HT1080 (cell line): ENCODE measurements at places on chromosomes 1 and 21.

GRCh38 chr1:7333620-7334019, 437.5 kb upstream of the VAMP3 start:
- no peak for DNase-seq

DNA sequence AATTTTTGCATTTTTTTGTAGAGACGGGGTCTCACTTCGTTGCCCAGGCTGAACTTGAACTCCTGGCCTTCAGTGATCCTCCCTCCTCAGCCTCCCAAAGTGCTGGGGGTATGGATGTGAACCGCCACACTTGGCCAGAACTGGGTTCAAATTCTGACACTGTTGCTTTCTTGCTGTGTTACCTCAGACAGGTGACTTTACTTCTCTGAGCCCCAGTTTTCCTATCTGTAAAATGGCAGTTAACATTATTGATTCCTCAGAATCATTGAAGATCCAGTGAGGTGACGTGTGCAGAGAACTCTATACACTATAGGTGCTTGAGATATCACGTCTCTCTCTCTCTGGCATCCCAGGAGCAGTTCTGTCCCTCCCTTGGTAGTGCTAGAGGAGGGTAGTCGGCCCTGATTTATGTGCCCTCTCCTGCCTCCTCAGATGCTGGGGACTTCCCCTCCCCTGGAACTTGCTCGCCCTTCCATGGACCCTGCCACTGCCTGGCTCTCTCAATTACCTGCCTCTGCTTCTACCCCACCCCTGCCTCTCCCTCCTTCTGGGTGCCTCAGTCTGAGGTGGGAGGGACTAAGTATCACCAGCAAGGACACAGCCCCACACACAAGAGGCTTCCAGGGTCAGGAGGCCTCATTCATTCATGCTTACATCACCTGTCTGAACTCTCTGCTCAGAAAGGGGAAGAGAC, 2.8 kb upstream of the HPCA start:
- no peak for DNase-seq

GRCh38 chr1:238624776-238625175, 734.1 kb upstream of the ZP4 start:
- peak; percentile 53 for DNase-seq

DNA sequence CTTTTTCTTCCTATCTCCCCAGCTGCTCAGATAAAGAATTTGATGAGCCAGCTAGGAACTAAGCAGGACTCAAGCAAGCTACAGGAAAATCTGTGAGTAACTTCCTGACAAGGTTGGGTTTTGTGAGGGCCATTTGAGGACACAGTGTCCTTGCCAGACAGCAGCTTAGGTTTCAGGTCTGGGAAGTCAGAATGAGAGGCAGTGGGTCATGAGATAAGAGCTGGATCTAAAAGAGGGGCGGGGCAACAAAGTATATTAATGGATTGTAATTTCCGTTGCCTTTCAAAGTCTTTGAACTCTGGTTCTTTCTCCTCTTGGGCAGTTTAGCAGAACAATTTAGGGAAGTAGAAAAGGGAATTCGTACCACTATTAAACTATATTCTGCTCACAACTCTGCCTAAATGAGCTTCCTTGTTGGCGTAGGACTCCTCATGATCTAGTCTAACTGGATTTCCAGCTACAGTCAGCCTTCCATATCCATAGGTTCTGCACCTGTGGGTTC, 16.6 kb downstream of the STX12 start:
- DNase-seq, result peak; percentile 81

- DNase-seq, result no peak
Measured at GRCh38 chr1:151060657-151061421, 642 bp downstream of the MLLT11 start.

DNA sequence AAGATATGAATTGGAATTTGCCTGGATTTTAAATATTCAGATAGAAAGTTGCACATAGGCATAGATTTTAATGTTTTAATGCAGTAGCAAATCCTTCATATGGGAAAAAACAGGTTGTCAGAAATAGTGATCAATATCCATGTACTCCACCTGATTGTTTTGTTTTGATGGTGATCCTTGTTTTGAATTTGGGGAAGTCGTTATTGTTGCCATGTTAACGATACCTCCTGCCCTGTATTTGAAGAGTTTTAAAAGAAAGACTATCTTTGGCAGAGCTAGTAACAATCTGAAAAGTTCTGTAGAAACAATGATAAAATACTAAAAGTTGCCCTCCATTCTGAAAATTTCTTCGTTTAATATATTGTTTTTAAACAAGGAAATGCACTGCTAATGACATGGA, 1.1 kb downstream of the CEP350 start:
- DNase-seq, result no peak

DNA sequence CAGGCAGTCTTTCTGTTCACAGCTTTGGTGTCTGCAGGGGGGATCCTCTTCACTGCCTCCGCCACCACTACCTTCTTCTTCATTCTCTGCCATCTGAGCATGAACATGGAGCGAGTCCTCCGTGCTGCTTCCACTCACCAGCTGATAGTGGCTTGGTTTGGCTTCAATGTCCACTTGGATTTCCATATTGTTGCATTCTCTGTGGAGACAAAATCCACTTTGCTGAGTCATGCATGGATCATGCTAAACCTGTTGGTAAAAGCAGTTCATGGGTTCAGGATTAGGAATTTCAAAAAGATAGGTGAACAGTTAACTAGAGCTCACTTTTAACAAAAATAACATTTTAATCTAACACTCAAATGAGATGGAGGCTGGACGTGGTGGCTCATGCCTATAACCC, 27.5 kb downstream of the RNF19B start:
- no peak for DNase-seq

- DNase-seq, result peak; percentile 19
Measured at GRCh38 chr1:8023995-8024313, 2.2 kb downstream of the ERRFI1 start.

DNA sequence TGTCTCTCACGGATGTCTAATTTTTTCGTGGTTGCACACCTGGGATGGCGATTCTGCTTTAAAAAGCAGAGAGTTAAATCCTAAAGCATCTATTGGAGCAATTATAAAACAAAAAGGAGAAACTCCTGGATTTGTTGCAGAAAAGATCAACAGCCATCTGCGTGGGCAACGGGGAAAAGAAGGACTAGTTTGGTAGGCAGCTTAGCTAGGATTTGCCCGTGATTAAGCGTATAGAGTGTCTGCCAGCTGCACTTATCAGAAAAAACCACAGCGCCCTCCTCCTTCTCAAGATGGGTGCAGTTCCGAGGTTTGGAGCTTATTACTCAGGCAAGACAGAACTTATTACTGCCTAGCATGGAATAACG, 526 bp upstream of the SLC25A24 start:
- peak; percentile 74 for DNase-seq

DNA sequence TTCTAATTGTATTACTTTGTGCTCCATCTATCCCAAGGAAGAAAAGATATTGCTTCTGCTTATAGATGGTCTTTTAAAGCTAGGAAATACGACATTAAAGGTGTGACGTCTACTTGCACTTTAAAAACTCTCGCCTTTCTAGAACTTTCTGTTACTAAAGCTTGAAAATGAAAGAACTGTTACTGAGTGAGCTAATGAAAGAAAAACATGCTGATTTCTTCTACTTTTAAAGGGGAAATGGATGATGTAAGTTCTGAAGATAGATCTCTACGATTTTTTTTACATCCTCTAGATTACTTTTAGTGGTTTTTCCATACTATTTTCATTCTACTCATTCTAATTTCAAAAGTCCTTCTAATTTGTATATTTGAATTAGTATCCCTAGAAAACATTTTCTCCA, 387.5 kb downstream of the USP25 start:
- DNase-seq, result no peak

DNA sequence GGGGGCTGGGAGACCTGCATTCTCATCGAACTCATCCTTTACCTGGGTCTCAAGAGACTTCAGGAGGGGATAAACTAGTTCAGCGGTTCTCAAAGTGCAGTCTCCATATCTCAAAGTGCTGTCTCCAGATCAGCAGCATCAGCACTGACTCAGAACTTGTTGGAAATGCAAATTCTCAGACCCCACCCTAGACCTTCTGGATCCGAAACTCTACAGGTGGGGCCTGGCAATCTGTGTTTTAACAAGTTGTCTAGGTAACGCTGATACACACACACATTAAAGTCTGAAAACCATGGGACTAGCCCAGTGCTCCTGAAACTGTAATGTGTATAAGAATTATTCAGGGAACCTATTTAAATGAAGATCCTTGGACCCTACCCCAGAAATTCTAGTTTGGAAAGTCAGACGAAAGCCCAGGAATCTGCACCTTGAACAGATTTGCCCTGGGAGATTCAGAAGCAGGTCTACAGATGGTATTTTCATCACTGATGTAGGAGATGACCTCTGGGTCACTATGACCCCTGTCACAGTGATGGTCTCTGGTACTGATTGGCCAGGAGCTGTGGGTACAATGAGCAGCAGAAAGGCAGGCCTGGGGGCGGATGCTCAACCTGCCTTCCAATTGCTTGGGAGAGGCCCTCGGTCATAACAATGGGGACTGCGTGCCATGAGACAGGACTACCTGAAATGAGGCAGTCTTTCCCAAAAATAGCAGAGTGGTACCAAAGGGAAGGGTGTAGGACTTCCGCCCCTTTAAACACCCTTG, 127.2 kb downstream of the FAM78B start:
- no peak for DNase-seq

- DNase-seq, result peak; percentile 36
Measured at GRCh38 chr21:30463713-30464112, 16.5 kb downstream of the KRTAP19-1 start.

GRCh38 chr1:113551728-113552127, 161.4 kb downstream of the MAGI3 start:
- DNase-seq, result no peak

DNA sequence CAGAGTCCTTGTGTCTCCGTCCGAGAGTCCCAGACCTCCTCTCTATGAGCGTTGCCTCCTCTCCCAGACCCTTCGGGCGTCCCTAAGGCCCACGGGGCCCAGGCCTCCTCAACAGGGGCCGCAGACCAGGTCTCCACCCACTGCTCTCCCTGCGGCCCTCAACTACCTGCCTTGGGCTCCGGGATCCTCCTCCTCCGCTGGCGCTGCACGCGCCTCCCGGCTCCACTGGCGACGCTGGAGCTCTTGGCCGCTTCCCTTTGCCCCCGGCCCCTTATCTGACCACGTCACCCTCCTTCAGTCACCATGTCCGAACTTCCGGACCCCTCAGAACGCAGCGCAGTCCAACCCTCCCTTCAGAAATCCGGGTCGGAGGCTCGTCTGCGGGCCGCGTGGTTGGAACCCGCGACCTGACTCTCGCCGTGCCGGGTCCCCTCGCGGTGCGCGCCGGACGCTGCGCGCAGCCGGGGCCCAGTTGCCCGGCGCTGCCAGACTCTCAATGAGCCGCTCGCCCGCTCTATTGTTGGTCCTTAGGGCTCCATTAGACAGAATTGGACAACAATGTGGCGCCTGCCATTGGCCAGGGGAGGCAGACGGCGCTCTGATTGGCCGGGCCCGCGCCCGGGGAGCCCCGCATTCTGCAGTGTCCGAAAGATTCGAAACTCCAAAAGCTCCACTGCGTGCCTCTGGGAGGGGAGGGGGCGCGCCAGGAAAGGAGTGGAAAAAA, at the start of gene DMRTA2:
DMRTA2 (minus strand) TSS at position 498 of the 724 bp plus-strand sequence. CDS start 1,907 bp downstream, outside the sequence.
- DNase-seq, result no peak

DNA sequence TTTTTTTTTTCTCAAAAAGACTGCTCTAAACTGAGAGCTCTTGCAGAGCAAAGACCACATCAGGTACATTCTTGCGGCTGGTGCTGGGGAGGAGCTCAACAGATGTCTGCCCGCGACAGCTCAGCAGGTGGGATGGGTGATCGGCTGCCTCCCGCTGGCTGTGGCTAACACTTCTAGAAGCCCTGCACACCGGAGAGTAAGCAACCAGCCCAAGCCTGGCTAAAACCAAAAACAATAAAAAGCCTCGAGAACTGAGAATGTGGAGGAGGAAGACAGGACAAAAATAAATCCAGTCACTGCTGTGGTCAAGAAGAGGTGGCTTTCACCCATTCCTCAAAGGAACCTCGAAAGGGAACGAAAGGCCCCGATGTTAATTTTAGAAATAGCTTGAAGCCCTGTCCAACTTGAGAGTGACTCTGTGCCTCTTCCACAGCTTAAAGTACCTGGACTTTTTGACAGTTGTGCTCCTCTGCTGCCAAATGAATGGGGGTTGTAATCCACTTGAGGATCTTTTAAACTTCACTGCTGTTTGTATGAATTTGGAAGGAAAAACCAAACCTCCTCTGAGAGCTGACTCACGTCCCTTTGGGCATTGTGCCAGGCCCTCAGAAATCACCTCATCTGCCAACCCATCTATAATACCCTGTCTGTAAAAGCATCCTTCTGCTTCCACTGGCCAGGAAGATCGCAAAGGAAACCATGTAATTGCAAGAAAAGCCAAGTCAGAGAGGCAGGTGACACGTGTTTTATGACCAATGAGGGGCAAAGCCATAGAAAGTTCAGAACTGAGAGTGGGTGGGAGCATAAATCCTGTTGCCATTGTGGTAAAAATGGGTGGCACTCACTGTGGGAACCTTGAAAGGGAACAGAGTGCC, 78.6 kb downstream of the KCNN3 start:
- DNase-seq, result peak; percentile 86

DNA sequence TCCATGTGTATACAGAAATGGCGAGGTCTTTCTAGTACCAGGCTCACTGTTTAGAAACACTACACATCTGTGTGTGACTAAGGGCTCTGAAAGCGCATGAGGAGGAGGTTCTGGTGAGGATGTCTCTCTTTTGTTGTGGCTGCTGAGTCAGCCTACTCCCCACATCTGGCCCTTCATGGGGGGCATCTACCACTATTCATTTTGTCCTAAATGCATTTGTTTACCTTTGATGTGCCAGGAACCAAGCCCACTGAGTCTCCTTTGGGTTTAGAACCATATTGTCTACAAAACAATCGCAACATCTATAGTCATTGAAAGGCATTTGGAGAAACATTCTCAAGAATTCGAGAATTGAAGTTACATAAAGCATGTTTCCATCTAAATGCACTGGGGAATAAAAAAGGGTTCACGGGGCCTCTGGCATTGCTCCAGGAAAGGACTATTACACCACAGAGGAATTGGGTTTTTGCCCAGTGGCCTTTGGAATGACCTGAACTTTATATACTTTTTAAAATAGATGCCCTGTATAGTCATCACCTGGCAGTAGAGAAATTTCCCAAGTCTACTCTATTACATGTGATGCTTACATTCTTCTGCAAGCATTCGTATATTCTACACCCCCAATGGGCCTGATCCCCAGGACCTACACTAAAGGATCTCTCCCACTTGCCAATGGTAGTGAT, 35.1 kb upstream of the ADORA3 start:
- DNase-seq, result peak; percentile 89

GRCh38 chr1:32701951-32702598, 495 bp downstream of the SYNC start:
- DNase-seq, result no peak

- no peak for DNase-seq
Measured at GRCh38 chr1:184310157-184310819, 76.5 kb upstream of the C1orf21 start.

- DNase-seq, result no peak
Measured at GRCh38 chr1:206812471-206812870, 40.2 kb upstream of the IL10 start.

GRCh38 chr1:223886516-223886921, 40.8 kb upstream of the TP53BP2 start:
- peak; percentile 20 for DNase-seq

GRCh38 chr1:95640746-95641145, 406.7 kb downstream of the RWDD3 start:
- DNase-seq, result no peak
